ENCODE measurements at places on chromosomes 3 and 15. TPM values are rescaled to one million over a fixed set of nuclear protein-coding genes. Genes with fewer than 3 reads are reported as not detected.

Gene HIGD2B
- total RNA-seq: not detected

DNA sequence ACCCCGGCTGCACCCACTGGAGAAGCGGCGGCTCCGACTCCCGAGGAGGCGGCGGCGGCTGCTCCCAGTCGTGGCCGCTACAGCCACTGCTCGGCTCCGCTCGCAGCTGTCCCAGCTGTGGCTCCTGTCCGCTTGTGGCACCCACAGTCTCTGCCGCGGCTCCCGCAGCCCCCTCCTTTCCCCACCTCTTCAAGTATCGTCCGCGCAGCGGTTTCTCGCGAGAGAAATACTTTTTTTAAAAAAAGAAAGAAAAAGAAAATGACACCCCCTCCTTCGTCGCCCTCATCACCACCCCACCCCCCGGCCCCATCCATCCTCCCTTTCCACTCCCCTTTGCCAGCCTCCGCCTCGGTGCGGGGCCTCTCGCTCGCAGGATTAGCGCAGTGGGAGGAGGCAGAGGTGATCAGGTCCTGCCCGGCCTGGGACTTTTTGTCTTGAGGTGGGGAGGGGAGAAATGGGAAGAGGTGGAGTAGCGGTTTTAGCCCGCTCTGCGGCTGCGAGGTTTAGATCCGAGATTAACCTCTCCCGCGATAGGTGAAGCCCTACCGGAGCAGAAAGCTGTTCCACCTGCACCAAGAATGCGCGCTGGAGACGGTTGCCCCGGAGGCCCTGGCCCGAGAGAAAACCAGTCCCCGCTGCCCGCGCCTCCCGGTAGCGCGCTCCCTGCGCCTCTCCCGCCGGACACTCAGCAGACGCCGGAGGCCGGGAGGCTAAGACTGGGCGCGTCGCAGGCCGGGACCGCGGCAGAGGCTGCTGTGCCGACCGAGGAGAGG lies at the start of gene FBN1:
Gene FBN1, minus strand, starts transcription at position 152 of the 773 bp plus-strand sequence. CDS start 940 bp downstream, outside the sequence.
- DNase-seq: peak; percentile 40

Gene TM4SF18
- total RNA-seq: 0.39 TPM

DNA sequence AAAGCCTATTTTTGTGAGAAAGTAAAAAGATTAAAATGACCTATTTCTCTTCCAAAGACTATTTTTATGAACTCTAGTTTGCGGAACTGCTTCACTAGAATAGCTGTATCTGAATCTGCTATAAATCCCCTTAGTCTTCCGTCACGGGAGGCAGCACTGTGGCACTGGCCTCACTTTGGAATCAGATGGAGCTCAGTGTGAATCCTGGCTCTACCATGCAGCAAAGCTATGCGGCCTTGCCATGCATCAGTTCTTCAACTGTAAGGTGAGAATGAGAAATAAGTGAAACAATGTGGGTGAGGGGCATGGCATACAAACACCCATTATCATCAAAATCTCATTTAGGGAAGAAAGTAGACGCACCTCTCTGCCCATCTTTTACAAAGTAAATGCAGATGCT lies 27.5 kb upstream of the CSPG5 start:
- no peak for DNase-seq

- no peak for DNase-seq
Measured at GRCh38 chr3:194675680-194676079, 3.7 kb upstream of the LSG1 start.

DNA sequence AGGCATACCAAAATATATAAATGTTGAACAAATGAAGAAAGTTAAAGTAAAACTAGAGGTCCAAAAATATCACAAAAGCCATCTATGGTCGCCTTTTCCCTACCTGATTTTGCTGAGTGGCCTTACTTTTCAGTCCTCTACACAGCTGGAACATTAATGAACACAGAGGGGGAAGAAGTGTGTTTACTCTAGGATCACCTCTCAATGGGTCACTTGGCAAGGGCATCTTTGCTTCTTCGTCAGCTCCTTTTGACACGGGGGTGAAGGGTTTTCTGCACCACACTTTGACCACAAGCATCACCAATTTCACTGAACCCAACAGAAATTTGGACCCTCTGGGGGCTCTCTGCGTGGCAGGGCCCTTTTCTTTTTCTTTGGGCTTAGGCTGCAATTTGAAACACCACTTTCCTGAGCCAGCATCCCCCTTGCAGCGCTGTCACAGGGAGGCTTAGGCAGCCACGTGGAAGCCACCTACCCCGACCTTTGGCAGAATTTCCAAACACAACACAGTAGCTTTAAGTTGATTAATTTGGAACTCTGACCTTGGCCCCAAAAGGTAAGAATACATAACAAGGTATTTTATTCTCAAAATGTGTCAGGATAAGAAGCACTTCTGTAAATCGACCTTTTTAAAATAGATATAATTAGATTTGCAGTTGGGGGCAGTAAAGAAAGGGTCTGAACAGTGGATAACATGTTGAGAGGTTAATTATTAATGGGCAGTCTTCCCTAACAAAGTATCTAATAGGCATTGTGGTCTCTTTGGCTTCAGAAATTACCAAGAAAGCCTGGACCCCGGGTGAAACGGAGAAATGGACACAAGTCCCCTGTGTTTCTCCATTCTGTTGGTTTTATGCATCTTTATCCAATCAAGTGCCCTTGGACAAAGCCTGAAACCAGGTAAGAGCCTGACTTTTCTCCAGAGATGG lies at the start of gene LIPC:
Gene LIPC, plus strand, starts transcription at position 771 of the 929 bp plus-strand sequence. Its CDS starts 42 bp downstream, at position 813.
- DNase-seq: no peak

DNA sequence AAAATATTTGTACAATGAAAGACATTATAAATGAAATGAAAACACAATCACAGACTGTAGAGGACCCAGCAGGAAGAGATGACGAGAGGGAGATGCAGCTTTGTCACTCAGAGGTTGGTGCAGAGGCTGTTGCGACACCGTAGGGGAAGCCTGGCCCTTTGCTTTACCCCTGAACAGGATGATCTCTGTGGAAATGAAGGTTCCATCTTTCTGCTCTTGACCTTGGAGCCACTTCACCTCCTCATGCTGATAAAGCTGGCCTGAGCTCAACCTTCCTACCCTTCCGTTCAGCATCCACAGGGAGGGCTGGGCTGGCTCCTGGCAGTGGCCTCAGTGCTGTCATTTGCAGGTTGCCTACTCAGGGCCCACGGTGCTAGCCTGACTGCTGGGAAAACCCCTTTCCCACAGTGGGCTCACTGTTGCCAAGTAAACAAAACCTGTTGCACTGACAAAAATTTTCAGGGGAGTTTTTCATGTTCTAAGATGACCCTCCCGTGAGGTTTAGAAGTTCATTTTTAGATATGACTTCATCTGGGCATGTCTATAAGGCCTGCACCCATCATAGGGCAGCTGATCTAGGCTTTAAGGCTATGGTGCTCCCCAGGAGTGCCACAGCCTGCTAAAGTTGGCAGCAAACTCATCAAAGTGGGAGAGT lies 3.0 kb upstream of the CD80 start:
- DNase-seq: no peak

DNA sequence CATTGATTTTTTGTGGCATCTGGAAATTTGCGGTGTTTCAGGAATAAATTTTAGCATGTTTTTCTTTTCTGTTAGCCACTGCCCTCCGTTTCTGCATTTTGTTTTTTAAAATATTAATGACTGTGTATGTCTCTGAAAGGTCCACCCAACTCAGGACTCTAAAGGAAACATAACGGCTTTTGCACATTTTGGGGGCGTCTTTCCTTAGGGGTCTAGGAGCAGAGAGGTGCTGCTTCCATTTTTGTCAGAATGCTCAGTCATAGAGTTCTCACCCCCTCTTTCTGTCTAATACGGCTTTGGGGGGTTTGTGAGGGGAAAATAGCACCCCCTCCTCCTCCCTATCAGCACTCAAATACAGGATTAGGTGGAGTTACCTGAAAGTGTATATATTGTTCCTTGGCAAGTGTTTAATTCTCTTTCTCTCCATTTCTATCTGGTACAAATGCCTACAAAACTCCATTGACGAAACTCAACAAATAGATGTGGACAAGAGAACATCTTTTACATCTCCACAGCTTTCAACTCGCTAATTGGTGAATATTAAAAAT lies 219.4 kb downstream of the MEIS2 start:
- DNase-seq: no peak

Gene RPL14
- total RNA-seq: 334 TPM

GRCh38 chr3:161415506-161416231 lies 44.4 kb upstream of the SPTSSB start:
- DNase-seq: peak; percentile 92

Data from H4 (cell line).